ENCODE measurements at places on chromosomes 6 and 20.

DNA sequence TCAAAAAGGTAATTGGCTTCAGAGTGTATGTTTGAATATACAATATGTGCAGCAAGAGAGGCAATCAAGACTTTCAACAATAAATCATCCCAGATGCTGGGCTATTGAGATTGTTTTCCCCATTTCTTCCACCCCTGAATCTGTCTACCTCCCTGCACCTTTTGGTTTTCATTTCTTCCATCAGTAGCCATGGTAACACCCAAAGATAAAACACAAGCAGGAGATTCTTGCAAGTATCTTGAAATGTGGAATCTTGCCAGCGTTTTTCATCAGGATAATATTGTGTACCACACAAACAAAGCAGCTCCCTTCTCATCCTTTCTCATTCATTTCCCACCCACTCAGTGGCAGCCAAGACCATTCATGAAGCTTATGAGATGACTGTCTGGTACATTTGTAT, 73.0 kb upstream of the NRSN1 start:
- H3K4me1 ChIP-seq = no peaks in the 10 kb centered on the region
- H3K27me3 ChIP-seq = no peaks in the 10 kb centered on the region
- H3K27ac ChIP-seq = no peak overlapping the region
- no peak for DNase-seq

- H3K4me1 ChIP-seq = peaks cover 7% of the 10 kb centered on the region
- no peaks in the 10 kb centered on the region for H3K27me3 ChIP-seq
- H3K4me3 ChIP-seq = no peak overlapping the region
- H3K36me3 ChIP-seq = no peaks in the 10 kb centered on the region
Measured at GRCh38 chr6:163839296-163839695, 424.8 kb downstream of the QKI start.

GRCh38 chr20:47740862-47741184, 44.5 kb downstream of the SULF2 start:
- H3K27me3 ChIP-seq = peaks cover 4% of the 10 kb centered on the region
- no peak overlapping the region for H3K4me3 ChIP-seq
- no peaks in the 10 kb centered on the region for H3K36me3 ChIP-seq
- no peaks in the 10 kb centered on the region for H3K4me1 ChIP-seq

GRCh38 chr6:136728033-136728939, 64.0 kb downstream of the MAP3K5 start:
- no peaks in the 10 kb centered on the region for H3K27me3 ChIP-seq
- DNase-seq = peak; percentile 9
- no peaks in the 10 kb centered on the region for H3K36me3 ChIP-seq
- no peak overlapping the region for H3K4me3 ChIP-seq
- no peaks in the 10 kb centered on the region for H3K4me1 ChIP-seq

DNA sequence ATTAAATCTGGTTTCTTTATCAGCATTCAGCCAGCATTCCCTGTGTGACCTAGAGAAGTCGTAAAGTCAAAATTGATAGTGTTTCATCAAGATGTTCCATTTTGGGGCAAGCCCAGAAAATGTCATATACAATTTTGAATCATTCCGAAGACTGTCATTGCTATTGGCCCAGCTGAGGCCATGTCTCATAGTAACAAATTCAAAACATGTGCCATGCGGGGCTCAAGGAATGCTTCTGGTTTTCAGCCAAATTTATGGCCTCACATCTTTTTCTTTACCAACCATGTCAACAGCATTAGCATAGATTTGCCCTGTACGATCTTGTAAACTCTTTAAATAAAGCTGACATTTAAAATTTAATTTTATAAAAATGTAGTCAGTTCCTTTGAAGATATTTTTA, 314.7 kb downstream of the PAX1 start:
- no peak overlapping the region for H3K4me3 ChIP-seq
- no peaks in the 10 kb centered on the region for H3K27me3 ChIP-seq
- no peaks in the 10 kb centered on the region for H3K36me3 ChIP-seq
- no peak for DNase-seq
- no peaks in the 10 kb centered on the region for H3K4me1 ChIP-seq

DNA sequence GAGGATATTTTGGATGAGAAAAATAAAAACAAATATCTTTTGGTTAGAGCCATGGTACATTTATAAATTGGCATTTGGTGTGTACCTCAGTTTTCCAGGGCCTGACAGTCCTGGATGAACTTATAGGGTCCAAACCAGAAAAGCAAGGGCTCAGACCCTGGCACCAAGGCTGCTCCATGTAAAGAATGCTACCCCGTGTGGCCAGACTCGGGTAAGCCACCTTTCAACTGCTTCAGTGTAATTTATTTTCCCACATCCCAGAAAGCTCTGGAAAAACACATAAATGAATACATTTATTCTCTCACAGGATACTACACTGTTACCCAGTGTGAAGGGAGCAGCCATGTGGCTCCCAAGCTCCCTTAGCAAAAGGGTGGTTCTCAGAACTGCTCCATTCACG, 13.8 kb downstream of the MRPL14 start:
- no peak for DNase-seq
- H3K27ac ChIP-seq = no peak overlapping the region
- H3K27me3 ChIP-seq = no peaks in the 10 kb centered on the region
- peaks cover 38% of the 10 kb centered on the region for H3K36me3 ChIP-seq

- H3K4me3 ChIP-seq = no peak overlapping the region
- H3K27ac ChIP-seq = no peak overlapping the region
- H3K27me3 ChIP-seq = no peaks in the 10 kb centered on the region
- H3K4me1 ChIP-seq = no peaks in the 10 kb centered on the region
- no peaks in the 10 kb centered on the region for H3K36me3 ChIP-seq
- peak; percentile 39 for DNase-seq
Measured at GRCh38 chr20:7926767-7927166, 13.5 kb downstream of the HAO1 start.

- no peaks in the 10 kb centered on the region for H3K4me1 ChIP-seq
- H3K36me3 ChIP-seq = no peaks in the 10 kb centered on the region
- no peak overlapping the region for H3K27ac ChIP-seq
- no peak overlapping the region for H3K4me3 ChIP-seq
- H3K27me3 ChIP-seq = peaks cover 8% of the 10 kb centered on the region
Measured at GRCh38 chr6:47376930-47377329, 67.2 kb upstream of the TNFRSF21 start.

DNA sequence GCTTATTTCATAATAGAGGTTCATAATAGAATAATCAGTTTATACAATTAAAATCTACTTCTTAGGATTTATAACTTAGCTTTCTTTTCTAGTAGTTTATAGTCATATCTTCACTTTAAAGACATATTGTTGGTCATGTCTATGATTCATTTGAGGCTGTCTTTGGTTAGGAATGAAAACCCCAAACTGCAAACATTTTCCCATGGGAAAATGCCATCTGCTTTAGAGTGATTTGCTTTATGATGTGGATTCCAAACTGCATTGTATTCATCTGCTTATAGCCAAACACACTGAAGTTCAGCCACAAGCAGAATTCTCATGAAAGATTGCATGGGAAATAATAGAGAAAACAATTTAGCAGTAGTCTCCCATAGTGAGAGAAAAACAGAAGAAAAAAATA, 128.0 kb downstream of the RFPL4B start:
- H3K36me3 ChIP-seq = no peaks in the 10 kb centered on the region
- H3K4me3 ChIP-seq = no peak overlapping the region
- H3K27ac ChIP-seq = no peak overlapping the region
- DNase-seq = peak; percentile 70
- no peaks in the 10 kb centered on the region for H3K4me1 ChIP-seq

GRCh38 chr20:44217342-44218092, 6.9 kb upstream of the OSER1 start:
- H3K4me1 ChIP-seq = peaks cover 1% of the 10 kb centered on the region
- H3K27ac ChIP-seq = no peak overlapping the region
- peaks cover 8% of the 10 kb centered on the region for H3K36me3 ChIP-seq

DNA sequence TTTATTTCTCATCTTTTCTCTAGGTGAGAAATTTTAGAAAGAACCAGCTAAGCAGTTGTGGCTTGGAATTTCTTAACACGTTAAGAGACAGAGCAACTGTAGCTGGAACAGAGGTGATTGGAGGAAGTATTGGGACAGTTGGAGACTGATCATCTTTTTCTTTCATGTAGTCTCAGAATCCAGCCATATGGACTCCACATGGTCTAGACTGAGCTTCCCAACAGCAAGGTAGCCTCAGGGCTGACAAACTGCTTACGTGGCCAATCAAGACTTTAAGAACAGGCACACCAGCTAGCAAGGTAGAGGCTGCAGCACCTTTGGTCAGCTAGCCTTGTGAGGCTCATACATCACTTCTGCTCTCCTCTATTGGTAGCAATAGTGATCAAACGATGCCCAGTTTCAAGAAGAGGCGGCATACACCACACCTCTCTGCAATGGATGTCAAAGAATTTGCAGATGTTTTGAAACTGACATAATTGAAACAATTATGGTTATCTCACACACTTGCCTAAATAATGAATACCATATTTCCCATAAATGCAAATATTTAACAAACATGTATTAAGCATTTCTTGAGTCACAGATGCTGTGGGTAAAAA, 590.5 kb upstream of the SLC35B3 start:
- no peak for DNase-seq
- H3K27ac ChIP-seq = no peak overlapping the region
- H3K4me1 ChIP-seq = no peaks in the 10 kb centered on the region
- H3K27me3 ChIP-seq = no peaks in the 10 kb centered on the region
- H3K4me3 ChIP-seq = peak overlapping the region; percentile 62
- H3K36me3 ChIP-seq = no peaks in the 10 kb centered on the region

- H3K27ac ChIP-seq = no peak overlapping the region
- H3K4me3 ChIP-seq = no peak overlapping the region
- no peaks in the 10 kb centered on the region for H3K36me3 ChIP-seq
- H3K27me3 ChIP-seq = peaks cover 19% of the 10 kb centered on the region
- no peaks in the 10 kb centered on the region for H3K4me1 ChIP-seq
- no peak for DNase-seq
Measured at GRCh38 chr20:21559305-21559704, 45.4 kb upstream of the NKX2-2 start.

DNA sequence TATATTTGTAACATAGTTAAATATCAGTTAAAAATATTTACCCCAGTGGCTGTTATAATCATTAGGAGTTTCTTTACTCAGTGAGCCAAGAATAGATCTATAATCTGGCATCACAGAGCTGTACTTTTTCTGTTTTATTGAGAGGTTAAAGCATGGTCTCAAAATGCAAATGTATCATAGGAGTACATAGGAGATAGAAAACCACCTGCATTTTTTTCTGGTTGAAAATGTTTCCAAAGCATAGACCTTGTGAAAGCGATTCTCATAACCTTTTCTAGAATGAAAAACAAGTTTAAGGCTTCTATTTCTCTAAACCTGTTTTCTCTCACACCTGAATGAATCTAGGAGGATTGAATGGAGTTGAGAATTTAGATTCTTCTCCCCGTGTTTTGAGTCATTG, 14.4 kb downstream of the KCNQ5 start:
- no peak overlapping the region for H3K4me3 ChIP-seq
- no peaks in the 10 kb centered on the region for H3K36me3 ChIP-seq
- H3K4me1 ChIP-seq = no peaks in the 10 kb centered on the region
- DNase-seq = no peak
- H3K27me3 ChIP-seq = peaks cover 10% of the 10 kb centered on the region
- H3K27ac ChIP-seq = no peak overlapping the region

- no peaks in the 10 kb centered on the region for H3K36me3 ChIP-seq
- H3K4me1 ChIP-seq = peaks cover 4% of the 10 kb centered on the region
- no peak overlapping the region for H3K4me3 ChIP-seq
- H3K27ac ChIP-seq = no peak overlapping the region
Measured at GRCh38 chr6:43287717-43288679, 10.1 kb upstream of the SLC22A7 start.

- H3K36me3 ChIP-seq = no peaks in the 10 kb centered on the region
- H3K27ac ChIP-seq = no peak overlapping the region
Measured at GRCh38 chr6:34520645-34521462, 35.3 kb downstream of the SPDEF start.

GRCh38 chr6:72835749-72836148, 213.9 kb downstream of the KCNQ5 start:
- H3K4me1 ChIP-seq = no peaks in the 10 kb centered on the region
- peaks cover 3% of the 10 kb centered on the region for H3K27me3 ChIP-seq
- no peak overlapping the region for H3K27ac ChIP-seq
- H3K36me3 ChIP-seq = no peaks in the 10 kb centered on the region
- H3K4me3 ChIP-seq = no peak overlapping the region

GRCh38 chr20:47432834-47433210, 68.9 kb upstream of the NCOA3 start:
- no peak overlapping the region for H3K27ac ChIP-seq
- no peaks in the 10 kb centered on the region for H3K27me3 ChIP-seq
- H3K4me3 ChIP-seq = no peak overlapping the region

DNA sequence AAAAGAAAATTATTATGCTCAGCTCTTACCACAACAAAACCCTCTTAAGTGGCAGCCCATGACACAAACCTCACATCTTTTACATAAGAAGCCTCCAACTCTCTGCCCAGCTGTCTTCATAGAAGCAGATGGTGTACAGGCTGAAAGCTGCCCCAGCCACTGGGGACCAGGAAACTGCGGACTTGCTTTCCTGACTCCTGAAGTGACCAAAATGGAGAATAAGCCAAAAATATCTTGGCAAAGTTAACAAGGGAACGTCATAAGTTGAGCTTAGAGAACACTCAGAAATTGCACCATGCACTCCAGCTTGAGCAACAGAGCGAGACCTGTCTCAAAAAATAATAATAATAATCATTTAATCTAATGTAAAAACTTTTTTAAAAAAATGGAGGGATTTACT, 160.3 kb upstream of the CDYL start:
- peaks cover 2% of the 10 kb centered on the region for H3K4me1 ChIP-seq
- no peak overlapping the region for H3K27ac ChIP-seq
- no peak overlapping the region for H3K4me3 ChIP-seq
- no peaks in the 10 kb centered on the region for H3K36me3 ChIP-seq
- DNase-seq = no peak

- H3K27ac ChIP-seq = no peak overlapping the region
- H3K4me3 ChIP-seq = no peak overlapping the region
- no peak for DNase-seq
- no peaks in the 10 kb centered on the region for H3K27me3 ChIP-seq
- no peaks in the 10 kb centered on the region for H3K4me1 ChIP-seq
- no peaks in the 10 kb centered on the region for H3K36me3 ChIP-seq
Measured at GRCh38 chr6:31336896-31337496, 20.0 kb downstream of the HLA-B start.

GRCh38 chr6:113694278-113695077, 162.7 kb upstream of the MARCKS start:
- H3K27ac ChIP-seq = no peak overlapping the region
- H3K36me3 ChIP-seq = no peaks in the 10 kb centered on the region
- peaks cover 3% of the 10 kb centered on the region for H3K27me3 ChIP-seq
- DNase-seq = peak; percentile 54

- no peaks in the 10 kb centered on the region for H3K36me3 ChIP-seq
- DNase-seq = no peak
- no peaks in the 10 kb centered on the region for H3K27me3 ChIP-seq
- H3K4me1 ChIP-seq = peaks cover 14% of the 10 kb centered on the region
- no peak overlapping the region for H3K4me3 ChIP-seq
Measured at GRCh38 chr6:160135907-160136655, 14.5 kb downstream of the SLC22A1 start.

All from mesenchymal stem cell (in vitro differentiated cells and primary cell).